Left ventricle myocardium inferior (tissue), 1 donor: ENCODE measurements at places on chromosomes 3 and 15.
A peak's percentile ranks its signal among the peaks of the same experiment; 100 is the strongest.

DNA sequence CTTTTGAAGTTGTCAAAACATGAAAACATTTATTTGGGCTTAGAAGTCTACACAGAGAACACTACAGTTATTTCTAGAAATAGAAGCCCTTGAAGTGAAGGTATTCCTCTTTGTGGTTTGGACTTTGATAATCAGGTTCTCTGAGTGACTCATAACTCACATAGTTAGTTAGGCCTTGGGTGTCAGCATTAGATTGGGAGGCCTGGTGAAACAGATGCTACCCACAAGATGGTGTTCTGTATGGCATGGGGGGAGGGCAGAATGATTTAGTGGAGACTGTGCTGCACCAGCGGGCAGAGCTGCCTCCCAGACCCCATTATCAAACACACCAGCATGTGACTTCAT is 108.9 kb upstream of the ETV5 start:
- peak overlapping the region; percentile 70 for H3K27ac ChIP-seq
- H3K4me3 ChIP-seq, result no peak overlapping the region
- no peaks in the 10 kb centered on the region for H3K27me3 ChIP-seq
- no peak for DNase-seq
- H3K36me3 ChIP-seq, result no peaks in the 10 kb centered on the region
- H3K4me1 ChIP-seq, result peaks cover 63% of the 10 kb centered on the region

DNA sequence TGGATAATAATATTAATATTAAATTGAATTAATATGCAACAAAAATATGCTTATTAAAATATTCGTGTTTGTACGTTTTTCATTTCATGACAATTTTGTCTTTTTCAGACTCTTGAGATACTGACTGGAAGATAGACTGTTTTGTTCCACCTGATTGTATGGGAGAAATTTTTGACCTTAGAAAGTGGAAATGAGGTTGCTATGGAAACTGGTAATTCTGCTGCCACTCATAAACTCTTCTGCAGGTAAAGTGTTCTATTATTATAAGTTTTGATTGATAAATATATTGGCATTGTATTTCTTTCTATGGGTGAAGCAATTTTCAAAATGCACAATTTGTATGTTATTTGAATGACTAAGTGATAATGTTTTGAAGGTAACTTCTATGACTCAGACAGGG is 55.0 kb downstream of the CNTN6 start:
- no peak overlapping the region for H3K4me3 ChIP-seq
- no peak for DNase-seq

DNA sequence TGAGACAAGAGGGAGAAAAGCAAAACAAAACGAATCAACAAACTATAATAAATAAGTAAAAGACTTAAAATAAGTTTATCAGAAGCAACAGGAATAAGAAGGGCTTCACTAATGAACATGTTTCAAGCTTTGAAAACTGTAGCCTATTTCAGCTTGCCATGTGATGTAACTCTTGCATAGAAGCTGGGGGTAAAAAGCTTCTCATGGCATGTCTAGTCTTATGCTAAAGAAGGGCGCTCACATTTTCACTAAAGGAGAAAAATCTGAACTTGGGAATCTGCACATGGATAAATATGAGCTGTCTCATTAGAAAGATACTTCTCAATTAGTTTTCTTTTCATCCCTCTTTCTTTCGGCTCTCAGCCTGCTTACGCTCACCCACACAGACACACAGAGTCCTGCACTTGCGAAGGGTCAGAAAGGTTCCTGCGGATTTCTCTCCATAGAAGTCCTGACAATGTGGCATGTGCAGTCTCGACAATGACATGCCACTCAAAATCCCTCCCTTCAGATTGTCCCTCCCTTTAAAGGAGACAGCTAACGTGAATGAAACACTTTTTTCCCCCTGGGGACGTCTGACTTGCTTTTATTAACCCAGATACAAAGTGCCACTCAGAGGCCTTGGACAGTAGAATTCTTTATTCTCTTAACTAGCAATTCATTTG is 568.9 kb upstream of the NR2F2 start:
- H3K27me3 ChIP-seq, result no peaks in the 10 kb centered on the region
- peaks cover 12% of the 10 kb centered on the region for H3K4me1 ChIP-seq
- no peak for DNase-seq
- no peak overlapping the region for H3K4me3 ChIP-seq

DNA sequence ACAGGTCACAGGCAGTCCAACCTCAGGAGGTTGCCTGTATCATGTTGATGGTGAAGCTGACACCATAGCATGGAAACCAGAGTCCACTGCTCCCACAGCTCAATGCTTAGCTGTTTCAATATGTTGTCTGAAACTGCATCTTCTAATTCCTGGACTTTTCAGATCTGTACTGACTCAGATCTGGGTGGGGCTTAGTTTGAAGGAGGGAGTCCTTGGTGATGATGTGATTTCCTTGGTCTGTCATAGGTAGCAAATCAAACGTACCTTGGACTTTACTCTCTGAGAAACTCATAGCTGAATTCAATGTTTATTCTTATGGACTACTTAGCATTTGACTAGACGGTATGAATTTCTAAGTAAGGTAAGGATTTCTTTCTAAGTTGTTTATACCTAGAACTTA is at the start of gene HHLA2:
TSS of gene HHLA2 (plus strand) at position 310 of the 400 bp plus-strand sequence. CDS start 55,266 bp downstream, outside the sequence.
- no peak within 1 kb of the TSS for H3K27ac ChIP-seq
- no peaks in the 10 kb centered on the region for H3K36me3 ChIP-seq
- no peak for DNase-seq
- no peak within 1 kb of the TSS for H3K4me3 ChIP-seq
